ENCODE measurements at places on chromosomes 11 and 22. TPM values are rescaled to one million over a fixed set of nuclear protein-coding genes. Genes with fewer than 3 reads are reported as not detected.

- no peak for DNase-seq
These were observed 20.9 kb downstream of the HPS4 start for GRCh38 chr22:26462641-26463040.

GRCh38 chr11:26696330-26696729, 25.5 kb downstream of the SLC5A12 start:
- DNase-seq: no peak

DNA sequence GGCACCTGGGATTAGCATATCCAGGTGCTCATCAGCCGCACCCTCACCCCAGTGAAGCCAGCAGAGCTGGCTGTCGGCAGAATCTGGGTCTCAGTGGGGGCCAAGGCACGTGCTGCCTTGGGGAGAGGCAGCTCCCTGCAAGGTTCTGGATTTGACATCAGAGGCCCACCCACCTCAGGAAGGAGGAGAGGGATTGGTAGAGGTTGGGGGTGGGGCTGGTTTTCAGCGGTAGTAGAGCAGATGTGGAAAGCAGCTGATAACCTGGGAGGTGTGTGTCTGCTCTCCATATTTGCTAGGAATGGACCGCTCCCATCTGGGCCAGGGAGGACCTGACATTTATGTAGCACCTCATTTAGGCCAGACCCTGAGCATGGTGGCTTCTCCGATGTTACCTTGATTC, 147.5 kb downstream of the GRIK4 start:
- DNase-seq: no peak

DNA sequence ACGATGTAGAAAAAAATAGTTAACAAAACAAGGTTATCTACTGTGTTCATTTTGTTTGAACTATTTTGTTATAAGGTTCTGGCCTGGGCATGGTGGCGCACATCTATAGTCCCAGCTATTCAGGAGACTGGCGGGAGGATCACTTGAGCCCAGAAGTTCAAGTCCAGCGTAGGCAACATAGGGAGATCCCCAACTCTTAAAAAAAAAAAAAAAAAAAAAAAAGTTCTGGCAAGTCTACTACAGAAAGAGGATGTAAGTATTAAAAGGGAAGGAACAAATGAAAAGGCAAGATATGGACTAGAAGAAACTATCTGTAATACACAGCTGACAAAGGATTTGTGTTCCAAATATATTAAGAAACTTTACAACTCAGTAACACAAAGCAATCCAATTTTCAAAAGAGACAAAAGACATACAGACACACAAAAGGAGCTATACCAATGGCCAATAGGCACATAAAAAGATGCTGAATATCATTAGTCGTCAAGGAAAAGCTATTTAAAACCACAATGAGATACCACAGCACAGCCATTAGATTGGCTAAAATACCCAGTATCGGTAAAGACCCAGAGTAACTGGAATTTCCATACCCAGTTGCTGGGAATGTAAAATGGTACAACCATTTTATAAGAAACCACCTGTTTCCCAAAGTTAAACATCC, 27.4 kb downstream of the RRAS2 start:
- DNase-seq: no peak

- peak; percentile 72 for DNase-seq
These were observed 2.8 kb downstream of the SIAE start for GRCh38 chr11:124670732-124671131.

GRCh38 chr11:114284021-114284420, 12.2 kb upstream of the NNMT start:
- no peak for DNase-seq

GRCh38 chr11:15775015-15775541, 581.3 kb downstream of the SOX6 start:
- no peak for DNase-seq

DNA sequence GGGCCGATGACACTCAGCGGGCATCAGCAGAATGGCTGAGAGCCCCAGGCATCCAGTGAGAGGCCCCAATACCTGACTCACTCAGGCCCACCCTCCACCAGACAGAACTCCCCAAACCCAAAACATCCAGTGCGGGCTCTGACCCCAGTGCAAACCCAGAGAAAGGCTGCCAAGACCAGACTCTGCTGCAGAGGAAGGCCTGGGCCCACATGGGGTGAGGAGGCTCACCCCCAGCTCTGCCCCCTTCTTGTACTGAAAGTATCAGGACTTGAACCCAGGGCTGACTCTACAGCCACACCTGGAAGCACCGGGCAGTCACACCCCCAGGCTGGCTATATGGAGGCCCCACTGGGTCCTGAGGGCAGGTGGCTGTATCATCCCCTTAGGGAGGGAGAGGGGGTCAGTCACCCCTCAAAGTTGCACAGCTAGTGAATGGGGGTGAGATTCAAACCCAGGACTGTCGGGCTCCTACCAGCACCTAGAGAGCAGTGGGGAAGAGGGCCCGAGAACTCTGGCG, 49.3 kb downstream of the IGLL1 start:
- DNase-seq: no peak

- DNase-seq: no peak
These were observed 26.6 kb downstream of the ZBED4 start for GRCh38 chr22:49880281-49880680.

GRCh38 chr11:123233280-123233974, 38.4 kb upstream of the CLMP start:
- DNase-seq: no peak

DNA sequence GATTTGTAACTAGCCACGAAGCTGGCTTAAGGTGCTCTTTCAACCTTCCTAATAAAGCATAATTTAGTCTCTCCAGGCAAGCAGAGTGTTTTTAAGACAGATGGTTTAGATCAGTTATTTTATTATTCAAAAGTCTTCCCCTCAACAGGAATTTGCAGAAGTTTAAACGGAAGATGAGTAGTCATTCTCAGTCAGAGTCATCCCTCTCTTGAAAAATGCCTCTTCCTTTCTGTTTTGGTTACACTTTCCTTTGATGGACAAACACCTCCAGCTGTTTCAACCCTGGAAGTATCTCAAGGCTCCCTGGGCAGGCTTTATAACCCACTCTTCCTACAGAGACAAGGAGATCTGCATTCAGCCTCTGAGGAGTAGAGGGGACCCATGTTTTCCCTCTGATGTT, 60.3 kb upstream of the POU2AF2 start:
- no peak for DNase-seq

GRCh38 chr11:82791779-82792178, 58.1 kb upstream of the FAM181B start:
- DNase-seq: no peak

- DNase-seq: no peak
These were observed 18.4 kb downstream of the FAM118B start for GRCh38 chr11:126229858-126230540.

DNA sequence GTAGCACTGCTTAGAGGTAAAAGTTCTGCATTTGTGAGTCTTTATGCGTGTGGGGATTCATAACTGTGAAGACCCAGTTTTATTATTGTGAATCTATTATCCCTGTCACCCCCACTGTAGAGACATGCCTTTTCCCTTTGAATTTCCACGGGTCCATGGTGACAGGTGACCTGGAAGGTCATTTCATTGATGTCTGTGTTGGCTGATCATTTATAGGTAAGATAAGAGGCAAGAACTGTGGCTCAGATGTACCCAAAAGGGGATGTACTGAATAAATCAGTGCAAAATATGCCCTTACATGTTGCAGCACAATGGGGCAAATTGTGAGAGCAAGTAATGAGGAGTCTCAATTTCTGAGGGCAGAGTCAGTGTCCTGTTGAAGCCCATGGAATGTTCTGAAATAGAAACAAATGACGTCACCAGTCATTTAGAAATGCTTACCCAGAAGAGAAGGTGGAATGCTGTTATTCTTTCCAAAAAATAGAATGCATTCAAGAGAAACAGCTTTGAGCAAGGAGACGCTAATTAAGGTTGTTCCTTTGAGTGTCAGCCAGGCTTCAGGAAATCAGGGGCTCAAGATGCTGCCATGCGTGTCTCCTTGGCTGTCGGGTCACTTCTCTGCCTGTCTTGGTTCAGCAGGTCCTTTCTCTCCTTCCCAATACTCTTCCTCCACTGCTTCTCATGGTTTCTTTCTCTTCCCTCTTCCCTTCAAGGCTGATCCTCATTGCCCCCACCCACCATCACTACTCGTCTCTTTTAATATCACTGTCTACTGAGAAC, 118.7 kb upstream of the E2F8 start:
- DNase-seq: no peak

GRCh38 chr22:44445307-44445680, 52.7 kb downstream of the RTL6 start:
- no peak for DNase-seq

- no peak for DNase-seq
These were observed 143.6 kb downstream of the ADAMTS15 start for GRCh38 chr11:130592056-130592455.

DNA sequence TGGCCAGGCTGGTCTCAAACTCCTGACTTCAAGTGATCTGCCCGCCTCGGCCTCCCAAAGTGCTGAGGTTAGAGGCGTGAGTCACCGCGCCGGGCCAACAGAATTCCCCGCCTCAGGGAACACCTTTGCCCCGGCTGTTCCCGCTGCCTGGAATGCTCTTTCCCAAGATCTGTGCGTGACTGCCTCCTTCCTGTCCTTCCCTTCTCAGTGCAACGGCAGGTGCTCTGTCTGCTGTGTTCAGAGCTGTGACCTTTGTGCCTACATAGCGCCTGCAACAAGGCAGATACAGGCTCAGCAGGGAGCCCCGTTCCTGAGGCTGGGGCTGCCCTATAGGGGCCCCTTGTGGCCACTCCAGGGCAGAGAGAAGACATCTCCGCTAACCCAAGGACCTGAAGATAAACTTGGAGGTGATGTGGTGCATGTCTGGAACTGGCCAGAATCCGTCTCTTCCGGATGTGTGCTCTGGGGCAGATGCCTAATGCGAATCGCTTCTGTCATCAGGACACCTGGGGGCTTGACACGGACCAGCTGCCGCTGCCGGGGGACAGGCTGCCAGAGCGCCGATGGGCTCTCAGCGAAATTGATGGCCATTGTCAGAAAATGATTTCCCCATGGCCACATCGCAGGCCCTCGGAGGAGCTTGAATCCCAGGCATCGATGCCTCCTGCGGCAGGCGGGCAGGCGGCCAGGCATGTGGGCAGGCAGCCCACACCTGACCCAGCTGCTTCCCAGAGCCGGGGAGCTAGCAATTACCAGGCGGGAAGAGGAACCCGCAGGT, 43.5 kb upstream of the TCF20 start:
- DNase-seq: peak; percentile 41

DNA sequence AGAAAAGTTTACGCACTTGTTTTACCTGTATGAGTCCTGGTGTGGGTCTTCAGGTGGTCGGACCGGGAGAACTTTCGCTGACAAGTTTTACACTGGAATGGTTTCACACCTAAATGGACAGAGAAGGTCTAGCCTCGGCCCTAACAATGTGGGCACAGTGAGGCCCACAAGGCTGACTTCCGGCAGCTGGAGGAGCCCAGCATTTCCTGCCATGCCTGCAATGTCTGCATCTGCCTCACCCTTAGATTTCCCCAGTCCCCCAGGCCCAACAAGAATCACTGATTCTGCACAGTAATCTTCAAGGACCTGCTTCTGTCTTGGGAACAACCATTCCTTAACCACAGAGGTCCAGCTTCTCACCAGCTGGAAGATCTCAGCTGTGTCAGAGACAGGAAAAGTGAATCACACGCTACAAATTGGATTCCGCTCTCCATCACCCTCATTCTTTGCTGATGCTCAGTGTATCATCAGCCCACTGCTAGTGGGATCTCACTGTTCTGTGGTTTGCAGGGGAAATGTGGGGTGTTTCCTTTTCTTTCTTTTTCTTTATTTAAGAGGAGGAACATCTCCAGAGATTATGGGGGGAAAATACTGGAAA, 43.3 kb downstream of the WT1 start:
- no peak for DNase-seq

DNA sequence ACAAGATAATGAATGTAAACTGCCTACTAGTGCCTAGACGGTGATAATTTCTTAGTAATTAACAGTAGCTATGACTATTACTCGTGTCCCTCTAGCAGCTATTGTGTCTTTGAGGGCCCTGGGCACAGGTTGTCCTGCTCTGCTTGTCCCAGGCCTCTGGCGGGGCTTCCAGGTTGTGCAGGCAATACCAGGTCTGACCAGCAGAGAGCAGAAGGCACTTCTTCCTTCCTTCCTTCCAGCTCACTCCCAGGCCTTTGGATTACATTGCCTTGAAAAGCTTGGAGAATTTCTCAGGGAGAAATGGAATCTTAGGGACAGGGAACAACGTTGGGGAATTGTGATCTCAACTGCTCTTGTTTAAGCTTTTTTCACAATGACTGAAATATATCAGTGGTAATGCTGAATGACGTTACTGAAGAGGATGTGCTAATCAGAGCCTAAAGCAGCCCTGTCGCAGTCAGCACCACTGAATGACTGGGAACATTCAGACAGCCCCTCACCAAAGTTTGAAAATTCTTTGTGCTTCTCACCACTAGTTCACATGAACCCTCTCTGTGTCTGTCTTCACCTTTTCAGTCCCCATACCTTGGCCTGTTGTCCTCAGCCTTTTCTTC, 8.4 kb upstream of the CCKBR start:
- peak; percentile 24 for DNase-seq

DNA sequence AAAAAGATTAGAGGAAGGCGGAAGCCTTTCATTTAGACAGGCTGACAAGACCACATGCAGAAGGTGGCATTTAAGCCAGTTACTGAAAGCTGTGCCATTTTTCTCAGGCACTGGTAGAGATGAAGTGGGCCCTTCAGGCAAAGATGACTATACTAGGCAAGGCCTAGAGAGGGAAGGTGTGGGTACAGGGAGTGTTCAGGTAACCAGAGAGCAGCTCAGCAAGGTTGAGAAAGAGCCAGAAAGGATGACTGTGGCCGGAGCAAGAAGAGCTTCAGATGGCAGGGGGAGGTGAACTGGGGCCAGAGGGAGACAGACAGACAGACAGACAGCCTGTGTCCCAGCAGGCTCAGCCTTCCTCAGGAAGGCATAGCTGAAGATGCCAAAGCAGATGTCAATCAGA, 88.1 kb upstream of the NARS2 start:
- DNase-seq: no peak

POGLUT3 gene
- total RNA-seq: 5.9 TPM

SPATA19 gene
- not detected for total RNA-seq

TMEM25 gene
- 18.3 TPM for total RNA-seq

GGT5 gene
- total RNA-seq: not detected

ZP1 gene
- total RNA-seq: not detected

C1QTNF4 gene
- 0.41 TPM for total RNA-seq

ANO9 gene
- 114 TPM for total RNA-seq

PLAAT5 gene
- not detected for total RNA-seq

SHANK3 gene
- total RNA-seq: not detected

Data from CD4-positive, alpha-beta T cell (primary cell).